ENCODE measurements at places on chromosomes 6 and 20.

GRCh38 chr6:90123831-90124230 is 172.8 kb downstream of the BACH2 start:
- no peak for DNase-seq

DNA sequence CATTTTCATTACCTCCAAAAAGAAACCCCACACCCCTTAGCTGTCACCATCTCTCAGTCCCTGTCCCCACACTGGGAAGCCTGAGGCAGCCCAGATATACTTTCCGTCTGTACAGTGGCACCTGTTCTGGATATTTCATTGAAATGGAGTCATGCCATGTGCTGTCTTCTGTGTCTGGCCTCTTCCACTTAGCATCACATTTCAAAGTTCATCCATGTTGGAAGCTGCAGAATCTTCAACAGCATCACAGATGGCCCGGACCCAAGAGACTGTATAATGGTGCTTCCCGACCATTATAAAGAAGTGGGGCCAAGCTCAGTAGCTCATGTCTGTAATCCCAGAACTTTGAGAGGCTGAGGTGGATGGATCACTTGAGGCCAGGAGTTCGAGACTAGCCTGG is 58.4 kb downstream of the DLGAP4 start:
- DNase-seq: no peak

GRCh38 chr20:23242104-23242503 is 108.5 kb upstream of the NXT1 start:
- no peak for DNase-seq

DNA sequence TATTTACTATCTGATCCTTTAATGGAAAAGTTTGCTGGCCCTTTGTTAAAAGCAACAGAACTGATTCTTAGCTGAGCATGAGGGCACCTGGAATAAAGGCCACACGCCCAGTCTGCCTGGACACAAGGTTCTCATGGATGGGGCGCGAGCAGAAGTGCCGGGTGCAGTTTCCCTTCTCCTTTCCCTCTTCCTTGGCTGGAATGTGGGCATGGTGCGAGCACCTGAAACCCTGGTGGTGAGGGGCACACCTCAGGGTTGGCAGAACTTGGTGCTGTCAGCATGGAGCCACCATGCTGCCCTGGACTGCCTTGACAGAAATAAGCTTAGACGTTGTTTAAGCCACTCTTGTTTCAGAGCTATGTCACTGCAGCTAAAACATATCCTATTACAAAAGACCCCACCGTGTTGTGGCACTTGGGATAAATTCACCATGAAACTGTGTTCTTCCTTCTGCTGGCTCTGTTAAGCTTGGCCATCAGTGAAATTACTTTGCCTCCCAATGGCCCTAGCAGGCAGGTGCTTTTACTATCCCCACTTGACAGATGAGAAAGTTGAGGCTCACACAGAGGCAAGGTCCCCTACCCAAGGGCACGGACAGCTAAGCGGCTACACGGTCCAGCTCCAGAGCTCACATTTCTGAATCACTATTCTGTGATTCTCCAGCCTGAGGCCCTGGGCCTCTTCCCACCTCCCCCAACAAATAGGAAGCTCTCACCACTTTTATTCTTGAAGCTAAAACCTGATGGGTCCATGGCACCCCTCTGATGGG is 115.9 kb downstream of the PREX1 start:
- no peak for DNase-seq

- no peak for DNase-seq
Measured at GRCh38 chr20:43938017-43938655, 23.5 kb downstream of the TOX2 start.

DNA sequence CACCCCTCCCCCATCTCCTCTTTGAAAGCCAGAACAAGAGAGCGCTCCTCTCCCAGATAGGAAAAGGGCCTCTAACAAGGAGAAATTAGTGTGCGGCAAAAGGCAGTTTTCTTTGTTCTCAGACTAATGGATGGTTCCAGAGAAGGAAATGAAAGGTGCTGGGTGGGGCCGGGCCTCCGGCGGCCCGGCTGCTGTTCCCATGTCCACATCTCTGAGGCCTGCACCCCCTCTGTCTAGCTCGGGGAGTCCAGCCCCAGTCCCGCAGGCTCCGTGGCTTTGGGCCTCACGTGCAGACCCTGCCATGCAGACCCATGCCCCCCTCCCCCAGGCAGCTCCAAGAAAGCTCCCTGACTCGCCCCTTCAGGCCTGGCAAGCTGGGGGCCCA is 35.8 kb upstream of the MRGBP start:
- no peak for DNase-seq

GRCh38 chr6:82045965-82046756 is 201.4 kb downstream of the IBTK start:
- no peak for DNase-seq

- DNase-seq: no peak
Measured at GRCh38 chr6:111564482-111564945, 41.2 kb downstream of the TRAF3IP2 start.

- no peak for DNase-seq
Measured at GRCh38 chr6:24902782-24903181, 33.0 kb downstream of the RIPOR2 start.

DNA sequence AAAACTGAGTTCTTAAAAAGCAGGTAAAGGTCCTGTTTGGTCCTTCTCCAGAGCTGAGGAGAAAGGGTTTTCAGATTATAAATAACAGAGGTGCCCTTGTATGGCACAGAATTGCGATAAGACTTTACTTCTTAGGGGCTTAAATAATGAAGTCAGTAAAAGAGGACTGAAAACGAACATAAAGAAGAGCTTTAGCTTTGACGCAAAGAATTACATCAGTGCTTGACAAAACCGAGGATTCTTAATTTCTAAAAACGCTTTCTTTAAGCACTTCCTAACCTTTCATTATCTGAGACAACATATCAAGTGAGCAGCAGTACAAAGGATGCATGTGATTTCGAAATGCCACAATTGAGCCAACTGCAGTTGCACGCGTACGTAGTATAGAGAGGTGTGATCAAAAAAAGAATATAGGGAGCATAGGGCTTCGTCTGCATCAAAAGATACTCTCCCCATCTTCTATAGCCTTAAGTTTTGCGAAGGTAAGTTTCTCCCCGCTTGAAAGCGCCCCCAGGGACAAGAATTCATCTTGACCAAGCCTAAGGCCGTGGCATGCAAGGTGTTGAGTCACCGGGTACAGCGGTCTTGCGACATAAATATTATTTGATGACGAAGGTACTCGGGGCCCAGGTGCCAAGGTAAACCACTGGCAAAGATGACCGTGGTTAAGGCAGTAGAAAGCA is 778 bp upstream of the LOC128125822 start:
- DNase-seq: peak; percentile 31

GRCh38 chr6:43444036-43444435 is 11.3 kb downstream of the DLK2 start:
- DNase-seq: no peak

- DNase-seq: no peak
Measured at GRCh38 chr20:16364320-16364687, 208.9 kb downstream of the KIF16B start.

GRCh38 chr6:731924-732323 is 39.0 kb upstream of the EXOC2 start:
- DNase-seq: no peak

DNA sequence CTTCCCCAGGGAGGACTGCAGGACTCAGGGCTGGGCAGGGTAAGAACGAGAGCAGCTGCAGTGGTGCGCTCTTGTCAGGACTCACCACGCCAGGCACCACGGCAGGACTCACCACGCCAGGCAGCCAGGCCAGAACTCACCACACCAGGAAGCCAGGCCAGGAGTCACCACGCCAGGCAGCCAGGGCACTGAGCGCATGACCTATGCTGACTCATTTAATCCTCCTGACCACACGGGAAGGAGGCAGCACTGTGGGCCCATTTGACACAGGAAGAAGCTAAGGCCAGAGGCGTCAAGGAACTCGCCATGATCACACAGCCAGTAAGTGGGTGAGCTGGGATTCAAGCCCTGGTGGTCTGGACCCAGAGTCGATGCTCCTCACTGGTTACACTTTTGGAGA is 189.3 kb downstream of the PREX1 start:
- no peak for DNase-seq

GRCh38 chr6:50998905-50999304 is 180.2 kb downstream of the TFAP2B start:
- no peak for DNase-seq

DNA sequence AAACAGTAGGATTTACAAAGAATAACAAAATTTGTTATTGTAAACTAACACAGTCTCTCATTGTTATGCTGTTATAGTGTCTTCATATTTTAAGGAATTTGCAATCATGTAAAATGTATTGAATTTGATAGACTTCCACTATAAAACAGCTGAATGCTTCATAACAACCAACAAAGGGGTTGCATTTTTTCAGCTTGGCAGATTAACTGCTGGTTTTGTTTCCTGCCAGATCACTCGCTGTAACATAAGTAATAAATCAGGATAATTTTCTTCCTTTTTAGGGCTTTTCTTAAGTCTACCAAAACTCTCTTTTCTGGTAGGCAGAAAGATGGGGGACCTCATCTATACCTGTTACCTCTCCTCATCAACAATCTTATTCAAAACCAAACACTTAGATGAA is 169.8 kb downstream of the SAMD5 start:
- no peak for DNase-seq

GRCh38 chr20:32609993-32610392 is 24.9 kb upstream of the NOL4L start:
- no peak for DNase-seq

DNA sequence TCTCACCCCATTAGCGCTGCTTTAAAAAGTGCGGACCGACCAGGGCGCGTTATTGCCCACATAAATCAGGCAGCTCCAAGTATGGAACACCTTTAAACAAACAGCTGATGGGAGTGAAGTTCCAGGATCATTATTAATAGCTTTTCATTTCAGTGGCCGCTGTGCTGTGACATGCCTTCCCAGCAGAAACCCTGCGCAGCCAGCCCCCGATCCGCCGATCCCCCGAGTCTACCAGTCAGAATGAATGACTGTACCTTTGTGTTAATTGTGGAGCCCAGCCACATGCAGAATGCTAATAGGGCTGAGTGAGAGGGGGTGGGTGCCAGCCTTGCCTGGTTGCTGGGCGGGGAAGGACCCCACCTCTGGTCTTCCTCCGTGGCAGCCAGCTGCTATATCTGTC is 21.9 kb downstream of the CDH22 start:
- DNase-seq: no peak

DNA sequence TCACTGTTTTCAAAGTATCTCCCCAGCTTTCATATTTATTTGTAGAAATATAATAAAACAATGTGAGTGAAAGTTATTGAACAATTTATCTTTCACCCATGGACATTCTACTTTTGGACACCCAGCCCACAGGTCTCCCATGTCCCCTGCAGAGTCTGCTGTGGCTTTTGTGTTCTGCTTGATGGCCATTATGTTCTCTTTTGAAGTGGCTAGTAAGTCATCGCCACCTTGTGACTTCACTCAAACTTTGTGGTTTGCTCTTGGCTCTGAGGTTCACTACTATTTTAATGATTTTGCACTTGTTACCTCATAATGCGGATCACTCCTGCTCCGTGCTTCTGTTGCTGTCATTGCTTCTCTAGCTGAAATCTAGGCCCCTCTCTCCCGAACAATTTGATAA is 10.2 kb upstream of the DEFB113 start:
- no peak for DNase-seq

- no peak for DNase-seq
Measured at GRCh38 chr6:143823548-143823947, 19.6 kb upstream of the LTV1 start.

DNA sequence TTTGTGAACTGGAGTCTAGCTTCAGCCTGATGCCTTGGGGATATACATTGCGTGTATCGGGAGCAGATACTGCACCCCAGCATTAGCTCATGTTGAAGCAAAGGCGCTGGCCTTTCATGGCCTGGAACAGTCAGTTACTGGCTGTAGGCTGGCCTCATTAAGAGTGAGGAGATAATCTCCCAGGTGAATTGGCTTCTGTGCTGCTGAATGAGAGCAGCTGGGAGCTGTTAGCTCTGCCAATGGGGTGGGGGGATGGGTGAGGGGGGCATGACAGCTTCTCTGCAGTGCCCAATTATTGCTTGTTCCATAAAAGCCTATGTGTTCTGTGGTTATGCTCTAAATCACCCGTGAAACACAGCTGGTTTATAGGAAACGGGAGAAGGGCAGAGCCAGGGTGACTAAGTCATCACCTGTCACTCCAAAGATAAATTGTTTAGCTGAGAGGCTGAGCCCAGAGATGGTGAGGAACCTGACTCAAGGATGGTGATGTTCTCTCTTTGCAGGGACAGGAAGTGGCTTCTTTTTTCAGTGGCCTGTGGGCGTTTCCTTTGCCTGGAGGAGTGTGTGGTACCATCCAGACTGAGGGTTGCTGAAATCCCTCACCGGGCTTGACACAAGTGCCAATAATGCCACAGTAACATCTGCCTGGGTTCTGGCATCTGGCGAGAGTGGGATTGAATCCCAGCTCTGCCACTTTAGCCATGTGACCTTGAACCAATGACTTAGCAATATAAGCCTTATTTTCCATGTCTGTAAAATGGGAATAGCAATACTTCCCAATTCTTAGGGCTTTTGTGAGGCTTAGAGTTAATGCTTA is 170.8 kb downstream of the BCAS1 start:
- peak; percentile 39 for DNase-seq

DNA sequence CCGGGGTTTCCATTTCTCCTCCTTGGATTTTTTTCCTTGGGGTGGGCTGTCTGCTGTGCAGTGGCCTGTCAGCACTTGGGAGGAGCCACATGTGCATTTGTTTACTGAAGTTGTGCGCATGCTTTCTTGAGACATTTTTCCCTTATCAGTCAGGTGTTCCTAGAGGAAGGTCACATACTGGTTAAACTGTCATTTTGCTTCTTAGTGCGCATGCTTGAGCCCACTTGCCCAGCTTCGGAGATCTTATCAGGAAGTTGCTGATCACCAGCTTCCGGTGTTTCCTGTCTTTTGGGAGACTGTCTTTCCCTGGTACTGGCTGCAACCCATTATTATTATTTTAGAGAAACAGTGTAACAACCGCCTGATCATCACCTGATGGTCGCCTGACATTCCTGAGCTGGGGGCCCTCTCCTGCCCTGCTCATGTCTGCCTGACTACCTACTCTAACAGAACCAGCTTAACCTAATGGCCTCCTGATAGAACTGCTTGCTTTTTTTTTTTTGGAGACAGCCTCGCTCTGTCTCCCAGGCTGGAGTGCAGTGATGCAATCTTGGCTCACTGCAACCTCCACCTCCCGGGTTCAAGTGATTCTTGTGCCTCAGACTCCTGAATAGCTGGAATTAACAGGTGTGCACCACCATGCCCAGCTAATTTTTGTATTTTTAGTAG is 378 bp upstream of the ERVFRD-1 start:
- DNase-seq: no peak

DNA sequence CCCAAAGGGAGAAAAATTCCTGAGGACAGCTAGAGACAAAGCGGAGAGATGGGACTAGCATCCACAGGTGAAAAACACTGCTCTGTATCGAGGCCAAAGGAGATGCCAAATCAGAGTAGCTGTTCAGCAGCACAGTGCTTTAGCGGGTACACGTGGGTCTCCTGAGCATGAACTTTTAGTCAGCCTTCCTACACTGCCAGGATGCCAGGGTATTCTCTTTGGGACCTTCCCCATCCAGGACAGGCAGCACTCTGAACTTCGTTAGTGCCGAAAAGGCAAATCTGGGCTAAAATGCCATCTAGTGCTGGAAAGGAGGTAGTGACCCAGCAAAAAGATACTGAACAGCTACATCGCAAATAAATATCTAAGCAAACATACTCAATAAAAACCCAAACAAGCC is 64.9 kb downstream of the C6orf58 start:
- DNase-seq: no peak
